Anterior cingulate cortex (tissue), 58 donors: ENCODE measurements at places on chromosomes 16 and 17.
A peak's percentile ranks its signal among the peaks of the same experiment; 100 is the strongest.

GRCh38 chr16:57527027-57527426, 9.3 kb downstream of the CCDC102A start:
- no peak for DNase-seq

DNA sequence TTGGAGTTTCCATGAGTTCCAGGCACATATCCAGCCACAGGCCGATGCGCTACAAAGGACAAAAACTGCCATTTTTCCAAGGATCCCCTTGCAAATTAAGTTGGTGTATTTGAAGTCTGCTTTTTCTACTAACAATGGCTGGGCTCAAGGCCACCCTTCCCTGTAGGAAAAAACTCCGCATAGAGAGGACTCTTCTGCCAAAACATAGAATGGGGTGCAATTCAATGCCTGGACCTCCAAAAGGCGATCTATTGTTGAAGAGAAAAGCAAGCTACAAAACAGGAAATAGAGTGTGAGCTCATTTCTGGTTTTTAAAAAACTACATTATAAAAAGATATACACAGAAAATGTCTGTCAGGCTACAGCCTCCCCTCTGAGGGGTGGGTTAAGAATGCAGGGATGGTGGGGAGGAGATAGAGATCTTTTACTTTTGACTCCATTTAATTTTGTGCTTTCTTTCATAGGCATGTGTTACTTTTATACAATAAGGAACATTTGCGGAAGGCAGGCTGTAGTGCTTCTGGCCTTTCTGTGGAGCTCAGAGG, 22.9 kb upstream of the PRSS54 start:
- DNase-seq, result no peak

DNA sequence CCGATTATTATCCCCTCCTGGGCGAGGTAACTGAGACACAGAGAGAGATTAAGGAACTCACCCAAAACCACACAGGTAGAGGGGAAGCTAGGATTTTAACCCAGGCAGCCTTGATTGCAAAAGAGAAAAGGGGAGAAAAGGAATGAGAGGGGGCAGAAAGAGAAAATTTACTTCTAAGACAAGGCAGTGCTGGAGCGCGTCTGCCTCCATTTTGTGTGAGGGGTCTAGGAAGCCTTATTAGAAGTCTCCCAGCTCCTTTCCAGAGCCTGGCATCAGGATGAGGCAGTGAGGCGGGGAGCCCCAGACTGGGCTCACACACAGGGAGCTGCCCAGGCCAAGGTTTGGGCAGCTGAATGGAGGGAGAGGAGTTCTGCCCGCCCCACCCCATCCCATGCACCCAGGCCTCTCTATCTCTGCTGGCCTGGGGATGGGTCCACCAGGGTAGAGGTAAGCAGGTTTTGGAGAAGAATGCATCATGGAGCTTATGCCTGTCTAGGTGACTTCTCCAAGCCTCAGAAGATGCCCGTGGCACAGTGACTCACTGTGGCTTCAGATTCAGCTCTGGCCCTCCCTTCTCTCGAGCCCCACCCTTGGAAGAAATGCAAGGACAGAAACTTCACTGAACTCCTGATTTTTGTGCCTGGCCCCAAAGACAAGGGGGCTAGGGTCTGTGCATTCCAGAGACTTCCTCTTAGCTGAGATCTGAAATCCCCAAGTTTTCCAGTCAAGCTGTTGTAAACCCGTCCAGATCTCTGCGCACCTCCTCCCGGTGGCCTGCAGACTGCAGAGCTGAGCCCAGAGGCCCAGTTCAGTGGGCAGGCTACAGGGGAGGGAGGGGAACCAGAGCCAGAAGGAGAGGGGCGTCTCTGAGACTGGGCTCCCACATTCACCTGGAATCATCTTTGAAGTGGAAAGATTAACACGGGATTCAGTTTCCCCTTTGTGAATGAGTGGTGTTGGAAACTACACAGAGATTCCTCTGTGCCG, 95.1 kb upstream of the CDH5 start:
- no peak for DNase-seq

GRCh38 chr17:75633486-75634375, 497 bp downstream of the SMIM5 start:
- peak; percentile 79 for DNase-seq

DNA sequence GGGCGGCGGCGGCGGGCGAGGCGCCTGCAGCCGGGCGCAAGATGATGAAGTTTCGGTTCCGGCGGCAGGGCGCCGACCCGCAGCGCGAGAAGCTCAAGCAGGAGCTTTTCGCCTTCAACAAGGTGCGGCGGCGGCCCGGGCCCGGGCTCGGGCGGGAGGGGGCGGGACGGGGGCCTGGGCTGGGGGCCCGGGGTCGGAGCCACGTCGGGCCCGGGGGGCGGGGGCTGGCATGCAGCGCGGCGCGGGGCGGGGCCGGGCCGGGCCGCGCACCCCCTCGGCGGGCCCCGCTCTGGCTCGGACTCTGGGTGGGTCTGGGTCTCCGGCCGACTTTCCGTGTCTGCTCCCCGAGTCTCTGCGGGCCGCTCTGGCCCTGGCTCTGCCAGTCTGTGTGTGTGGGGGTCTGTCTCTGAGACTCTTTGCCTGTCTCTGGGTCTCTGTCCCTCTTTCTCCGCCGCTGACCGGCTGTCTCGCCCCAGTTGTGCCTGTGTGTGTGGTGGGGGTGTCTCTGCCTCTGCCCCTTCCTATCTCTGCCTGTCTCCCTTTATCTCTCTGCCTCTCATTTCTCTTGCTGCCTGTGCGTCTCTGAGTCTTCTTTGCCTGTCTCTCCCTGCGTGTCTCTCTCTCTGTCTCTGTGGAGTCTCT, 328 bp downstream of the LLGL1 start:
- no peak for DNase-seq

- no peak for DNase-seq
Measured at GRCh38 chr17:41806685-41807445, 4.9 kb downstream of the P3H4 start.

DNA sequence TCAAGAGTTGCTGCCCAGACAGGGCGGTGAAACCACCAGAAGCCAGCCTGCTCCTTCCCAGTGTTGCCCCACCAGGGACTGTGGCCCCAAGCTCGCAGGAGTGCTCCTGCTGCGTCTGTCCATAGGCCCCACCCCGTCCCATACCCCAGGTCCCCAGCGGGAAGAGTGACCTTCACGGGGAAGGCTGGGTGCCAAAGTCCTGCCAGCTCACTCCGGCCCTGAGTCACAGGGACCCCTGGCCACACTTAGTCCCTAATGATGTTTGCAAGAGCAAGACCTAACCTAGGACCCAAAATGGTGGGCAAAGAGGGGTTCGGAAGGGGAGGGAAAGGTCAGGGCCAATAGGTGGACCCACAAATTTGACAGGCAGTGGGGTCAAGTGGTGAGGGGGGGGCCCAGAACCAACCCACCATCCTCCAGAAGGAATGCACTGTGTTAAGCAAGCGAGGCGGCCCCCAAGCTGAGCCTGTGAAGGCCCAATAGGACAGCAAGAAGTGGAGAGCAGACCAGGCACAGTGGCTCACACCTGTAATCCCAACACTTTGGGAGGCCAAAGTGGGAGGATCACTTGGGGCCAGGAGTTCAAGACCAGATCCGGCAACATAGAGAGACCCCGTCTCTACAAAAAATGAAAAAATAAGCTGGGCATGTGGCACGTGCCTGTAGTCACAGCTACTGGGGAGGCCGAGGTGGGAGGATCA, 3.3 kb downstream of the DOK4 start:
- no peak for DNase-seq

DNA sequence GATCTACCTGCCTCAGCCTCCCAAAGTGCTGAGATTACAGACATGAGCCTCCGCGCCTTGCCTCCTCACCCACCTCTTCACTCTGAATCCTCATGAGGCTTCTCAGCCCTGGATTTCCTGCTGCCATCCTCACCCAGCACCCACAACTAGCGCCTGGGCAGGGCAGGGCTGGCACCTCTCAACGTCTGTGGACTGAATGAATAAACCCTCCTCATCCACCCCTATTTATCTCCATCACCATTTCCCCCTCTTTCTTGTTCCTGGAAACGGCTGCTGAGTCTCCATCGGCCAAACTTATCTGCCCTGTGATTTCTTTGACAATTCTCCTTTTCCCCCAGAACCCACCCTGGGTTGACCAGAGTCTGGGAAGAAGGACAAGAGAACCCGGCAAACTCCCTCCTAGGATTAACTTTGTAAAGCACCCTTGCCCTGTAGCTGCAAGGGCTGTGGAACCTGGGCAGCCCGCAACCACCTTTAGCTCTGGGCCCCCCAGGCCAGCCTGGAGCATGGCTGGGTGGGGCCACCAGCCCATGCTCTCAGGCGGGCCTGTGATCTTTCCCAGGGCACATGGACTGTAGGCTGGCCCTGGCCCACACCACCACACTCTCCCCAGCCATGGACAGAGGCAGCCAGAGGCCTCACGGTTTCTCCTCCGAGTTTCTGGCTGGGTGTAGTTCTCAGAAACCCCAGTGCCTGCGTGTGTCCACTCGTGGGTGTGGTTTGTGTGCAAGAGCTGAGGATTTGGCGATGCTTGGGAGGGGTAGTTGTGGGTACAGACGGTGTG, 2.4 kb downstream of the SPN start:
- no peak for DNase-seq

DNA sequence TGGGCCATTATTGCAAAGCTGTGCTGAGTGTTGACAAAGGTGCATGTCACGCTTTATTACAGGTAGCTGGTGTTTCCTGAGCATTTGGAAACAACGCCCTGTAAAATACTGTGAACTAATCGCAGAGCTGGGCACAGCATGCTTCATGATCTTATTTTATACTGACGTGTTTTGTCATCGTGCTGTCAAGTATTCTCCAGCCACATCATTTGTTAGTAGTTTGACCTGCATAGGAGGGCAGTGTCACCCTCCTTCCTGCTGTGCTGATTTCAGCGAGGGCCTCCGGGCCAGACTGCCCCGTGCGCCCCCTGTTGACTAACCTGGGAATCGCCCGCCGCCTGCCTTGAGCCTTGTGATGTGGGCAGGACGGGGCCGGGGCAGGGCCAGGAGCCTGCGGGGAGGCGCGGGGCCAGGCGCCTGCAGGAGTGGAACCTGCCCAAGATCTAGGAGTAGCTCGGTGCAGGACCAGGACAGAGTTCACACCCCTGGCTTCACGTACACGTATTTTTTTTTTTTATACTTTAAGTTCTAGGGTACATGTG, 820.7 kb downstream of the KCNJ18 start:
- no peak for DNase-seq

- no peak for DNase-seq
Measured at GRCh38 chr17:47987240-47987835, 16.4 kb downstream of the CDK5RAP3 start.

GRCh38 chr17:9173386-9173983, 152.2 kb downstream of the NTN1 start:
- no peak for DNase-seq

DNA sequence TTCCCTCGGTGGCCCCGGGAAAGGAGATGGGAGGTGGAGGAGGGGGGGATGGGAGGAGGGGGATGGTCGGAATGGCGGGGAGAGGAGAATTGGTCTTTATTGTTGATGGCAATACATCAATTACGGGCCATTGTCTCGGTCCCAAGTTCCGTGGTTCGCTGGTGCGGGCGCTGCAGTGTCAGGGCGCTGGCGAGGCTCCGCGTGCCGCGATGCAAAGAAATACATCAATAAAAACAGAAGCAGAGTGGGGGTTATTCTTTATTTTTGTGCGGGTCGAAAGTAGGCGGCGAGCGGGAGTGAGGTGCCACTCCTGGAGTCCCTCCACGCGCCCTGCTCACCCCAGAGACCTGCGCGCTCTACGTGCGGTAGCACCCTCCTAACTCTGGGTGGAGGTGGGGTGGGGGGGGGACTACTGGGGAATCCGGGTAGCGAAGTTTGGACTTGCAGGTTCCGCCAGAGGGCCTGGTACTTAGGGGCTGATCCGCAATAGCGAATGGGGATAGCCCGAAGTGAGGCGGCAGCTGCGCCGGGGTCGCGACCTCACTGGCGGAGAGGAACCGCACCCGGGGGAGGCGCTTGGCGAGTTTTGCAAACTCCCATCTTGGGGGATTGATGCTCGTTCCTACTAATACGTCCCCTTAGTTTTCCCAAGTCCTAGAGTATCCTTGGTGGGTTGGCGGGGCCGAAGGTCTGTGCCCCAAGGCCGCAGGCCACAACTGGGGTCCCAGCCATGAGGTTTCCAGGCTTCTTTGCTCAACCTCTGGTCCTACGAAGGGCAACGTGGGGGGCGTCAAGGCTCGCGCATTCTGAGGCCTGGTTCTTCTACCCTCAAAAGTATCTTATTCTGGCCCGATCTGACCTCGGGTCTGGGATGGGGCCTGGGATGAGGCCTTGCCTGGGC, 3.5 kb upstream of the SALL1 start:
- DNase-seq, result no peak

GRCh38 chr17:5587438-5588032, 3.2 kb upstream of the NLRP1 start:
- DNase-seq, result no peak

GRCh38 chr16:68972720-68973119, 129.4 kb downstream of the TANGO6 start:
- DNase-seq, result no peak

DNA sequence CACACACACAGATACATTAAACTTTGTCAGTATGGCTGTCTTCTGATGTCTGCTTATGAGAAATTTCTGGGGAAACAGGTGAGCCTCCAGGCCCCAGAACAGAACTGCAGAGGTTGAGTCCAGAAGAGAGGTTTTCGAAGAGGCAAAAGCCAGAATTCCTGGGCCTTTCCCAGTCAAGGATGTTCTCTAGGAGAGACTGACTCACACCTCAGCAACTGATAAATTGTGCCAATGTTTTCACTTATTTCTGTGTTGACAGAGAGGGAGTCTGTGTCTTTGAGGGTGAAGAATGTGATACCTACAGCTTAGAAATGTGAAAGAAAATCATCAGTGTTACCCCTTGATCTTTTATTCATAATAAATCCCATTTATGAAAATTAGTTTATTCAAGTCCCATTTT, 30.3 kb downstream of the LDHD start:
- DNase-seq, result no peak

- DNase-seq, result no peak
Measured at GRCh38 chr17:2703606-2704005, 8.0 kb downstream of the CLUH start.

DNA sequence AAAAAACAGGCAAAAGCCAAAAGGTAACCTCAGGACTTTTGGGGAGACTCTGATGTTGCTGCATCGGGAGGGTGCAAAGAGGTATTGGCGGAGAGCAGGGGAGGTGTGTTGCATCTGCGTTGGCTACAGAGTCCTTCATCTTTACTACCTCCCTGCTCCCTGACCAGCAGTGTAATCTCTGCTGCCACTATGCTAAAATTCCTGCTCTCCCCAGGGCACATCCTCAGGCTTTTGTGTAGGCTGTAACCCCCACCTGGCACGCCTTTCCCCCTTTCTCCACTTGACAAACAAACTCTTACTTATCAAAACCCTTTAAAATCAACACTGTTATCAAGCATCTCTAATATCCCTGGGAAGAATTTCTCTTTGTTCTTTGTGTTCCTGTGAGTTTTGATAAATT, 435.3 kb downstream of the HAPSTR1 start:
- no peak for DNase-seq

DNA sequence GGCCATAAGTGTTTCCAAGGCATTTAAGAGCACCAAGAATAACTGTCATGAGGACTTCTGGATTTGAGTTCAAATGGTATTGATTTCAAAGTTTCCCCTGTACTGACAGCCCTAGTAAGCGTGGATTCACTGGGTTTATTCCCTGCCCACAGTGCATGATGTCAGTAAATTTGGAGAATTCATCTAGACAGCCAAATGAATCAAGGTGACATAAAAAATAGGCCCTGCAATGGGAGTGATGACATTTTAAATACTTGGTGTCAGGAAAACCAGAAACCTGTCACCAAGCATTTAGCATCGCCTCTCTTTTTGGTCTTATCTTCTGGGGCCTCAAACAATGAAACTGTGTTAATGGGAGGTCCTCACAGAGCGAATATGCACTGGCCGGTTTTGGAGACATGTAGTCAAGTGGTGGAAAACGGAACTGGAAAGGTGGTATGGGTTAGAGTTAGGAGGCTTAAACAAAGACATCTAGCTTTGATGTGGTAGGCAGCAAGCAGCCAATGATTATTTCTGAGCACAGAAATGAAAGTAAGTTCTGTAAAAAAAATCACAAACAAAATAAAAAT, 29.1 kb downstream of the COG4 start:
- DNase-seq, result no peak
